ENCODE measurements at places on chromosomes 1 and 21. TPM values are rescaled to one million over a fixed set of nuclear protein-coding genes. Genes with fewer than 3 reads are reported as not detected.

PRR9 gene
- not detected for total RNA-seq

FCRL4 gene
- not detected for total RNA-seq

NUDT4B gene
- total RNA-seq: 25.1 TPM

ACOT11 gene
- 3.5 TPM for total RNA-seq

MYCL gene
- not detected for total RNA-seq

IBA57 gene
- total RNA-seq: 5.1 TPM

SLC45A1 gene
- 3.2 TPM for total RNA-seq

SPTA1 gene
- 0.56 TPM for total RNA-seq

AGL gene
- 26.3 TPM for total RNA-seq
